NCI-H2029 (cell line): ENCODE measurements at places on chromosomes 6 and 20.

GRCh38 chr6:147322299-147323162 is 118.3 kb downstream of the STXBP5 start:
- no peak for DNase-seq

GRCh38 chr6:45479834-45480751 is 102.4 kb upstream of the SUPT3H start:
- DNase-seq, result no peak

GRCh38 chr6:5082487-5083306 is 2.4 kb upstream of the PPP1R3G start:
- DNase-seq, result no peak

GRCh38 chr6:149213829-149214228 is 103.7 kb upstream of the TAB2 start:
- DNase-seq, result no peak

- DNase-seq, result no peak
These were observed 407.8 kb downstream of the CDC5L start for GRCh38 chr6:44795326-44795725.

DNA sequence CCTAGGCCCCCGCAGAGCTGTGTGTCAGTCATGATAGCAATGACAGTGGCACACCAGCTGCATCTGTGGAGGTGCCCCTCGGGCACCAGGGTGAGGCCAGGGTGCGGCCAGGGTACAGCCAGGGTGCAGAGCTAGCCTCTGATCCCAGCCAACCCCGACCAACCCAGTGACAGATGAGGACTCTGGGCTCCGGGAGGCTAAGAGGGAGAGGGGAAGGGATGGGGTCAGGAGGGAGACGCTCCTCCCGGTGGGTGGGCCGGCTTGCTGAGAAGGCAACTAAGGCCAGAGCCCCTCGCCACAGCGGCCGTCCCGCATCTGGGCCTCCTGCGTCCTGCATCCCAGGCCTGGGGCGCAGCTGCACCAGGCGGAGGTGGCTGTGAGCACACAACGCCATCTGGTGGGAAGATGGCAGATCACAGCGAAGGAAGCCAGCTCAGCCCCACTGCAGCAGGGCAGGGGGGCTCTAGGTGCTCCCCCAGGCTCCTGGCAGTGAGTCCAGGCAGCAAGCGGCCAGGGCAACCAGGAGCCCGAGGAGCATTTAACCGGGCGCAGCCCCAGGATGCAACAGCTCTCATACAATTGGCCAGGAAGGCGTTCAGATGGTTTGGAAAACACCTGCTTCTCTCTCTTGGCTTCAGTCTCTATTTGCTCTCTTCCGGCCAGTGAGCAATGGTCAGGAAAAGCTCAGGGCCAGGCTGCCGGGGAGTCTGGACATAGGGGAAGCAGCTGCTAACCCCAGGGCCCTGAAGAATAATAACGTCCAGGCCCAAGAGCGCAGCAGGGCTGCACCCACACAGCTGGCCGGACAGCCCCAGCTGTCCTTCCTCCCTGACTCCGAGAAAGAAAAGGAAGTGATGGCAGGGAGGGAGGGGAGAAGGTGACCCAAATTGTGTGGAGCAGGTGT is 169.4 kb downstream of the TAF4 start:
- peak; percentile 11 for DNase-seq

- DNase-seq, result no peak
These were observed 494.2 kb upstream of the JARID2 start for GRCh38 chr6:14751645-14752175.

- DNase-seq, result no peak
These were observed 117.5 kb upstream of the COL21A1 start for GRCh38 chr6:56364827-56365339.

DNA sequence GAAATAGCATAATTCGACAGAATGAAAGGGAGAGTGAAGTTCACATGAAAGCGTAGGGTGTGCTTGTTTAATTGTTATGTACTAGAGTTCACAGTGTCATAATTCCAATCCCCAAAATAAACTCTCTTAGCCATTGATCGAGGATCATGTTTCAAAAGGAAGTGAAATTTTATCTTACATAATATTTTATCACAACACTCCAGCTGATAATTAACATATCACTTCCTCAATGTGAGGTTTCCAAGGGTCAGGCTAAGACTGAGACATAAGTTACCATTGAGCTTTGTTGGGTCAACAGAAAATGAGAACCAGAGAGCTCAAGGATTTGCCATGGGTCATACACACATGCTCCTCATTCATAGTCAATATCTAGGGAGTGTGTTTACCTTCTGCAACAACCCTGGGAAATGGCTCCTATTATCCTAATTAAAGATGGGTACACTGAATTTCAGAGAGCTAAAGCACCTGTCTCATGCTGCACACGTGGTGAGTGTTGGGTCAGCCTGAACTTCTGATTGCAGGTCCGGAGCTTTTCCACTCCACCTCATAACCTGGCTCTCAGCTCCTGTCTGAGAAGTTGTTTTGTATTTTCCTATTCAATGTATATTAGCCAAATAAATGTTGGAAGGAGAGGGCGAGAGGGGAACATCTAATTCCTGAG is 3.0 kb downstream of the GSTA2 start:
- peak; percentile 66 for DNase-seq

DNA sequence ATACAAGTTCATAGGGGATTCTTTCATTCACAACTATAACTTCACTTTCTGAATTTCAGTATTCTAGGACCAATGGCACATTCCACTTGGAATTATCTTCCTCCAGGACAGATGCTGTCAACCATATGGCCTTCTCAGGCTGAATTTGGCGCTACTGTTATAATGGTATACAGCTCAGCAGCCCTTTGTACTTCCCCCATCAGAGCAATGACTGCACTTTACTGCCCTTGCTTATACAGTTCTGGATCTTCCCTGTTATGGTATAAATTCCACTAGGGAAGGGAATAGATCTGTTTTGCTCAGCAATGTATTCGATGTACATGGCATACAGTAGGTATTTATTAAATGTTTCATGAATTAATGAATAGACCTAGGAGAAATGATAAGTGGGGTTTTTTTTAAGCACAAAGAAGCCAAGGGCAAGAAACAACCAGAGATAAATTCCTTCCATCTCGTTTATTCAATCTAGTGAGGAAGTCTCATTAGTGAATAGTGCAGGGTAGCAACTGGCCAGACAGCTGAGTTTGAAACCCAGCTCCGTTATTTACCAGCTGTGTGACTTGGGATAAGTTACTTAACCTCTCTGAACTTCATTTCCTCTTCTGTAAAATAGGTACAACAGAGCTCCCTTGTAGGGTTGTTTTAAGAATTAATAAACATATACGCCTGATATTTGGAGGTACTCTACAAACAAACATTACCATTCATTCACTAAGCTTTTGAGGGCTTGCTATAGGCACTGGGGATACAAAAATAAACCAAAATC is 97.1 kb upstream of the PRDM1 start:
- no peak for DNase-seq
